Vagina (tissue), 2 donors: ENCODE measurements at places on chromosomes 6 and 20.

DNA sequence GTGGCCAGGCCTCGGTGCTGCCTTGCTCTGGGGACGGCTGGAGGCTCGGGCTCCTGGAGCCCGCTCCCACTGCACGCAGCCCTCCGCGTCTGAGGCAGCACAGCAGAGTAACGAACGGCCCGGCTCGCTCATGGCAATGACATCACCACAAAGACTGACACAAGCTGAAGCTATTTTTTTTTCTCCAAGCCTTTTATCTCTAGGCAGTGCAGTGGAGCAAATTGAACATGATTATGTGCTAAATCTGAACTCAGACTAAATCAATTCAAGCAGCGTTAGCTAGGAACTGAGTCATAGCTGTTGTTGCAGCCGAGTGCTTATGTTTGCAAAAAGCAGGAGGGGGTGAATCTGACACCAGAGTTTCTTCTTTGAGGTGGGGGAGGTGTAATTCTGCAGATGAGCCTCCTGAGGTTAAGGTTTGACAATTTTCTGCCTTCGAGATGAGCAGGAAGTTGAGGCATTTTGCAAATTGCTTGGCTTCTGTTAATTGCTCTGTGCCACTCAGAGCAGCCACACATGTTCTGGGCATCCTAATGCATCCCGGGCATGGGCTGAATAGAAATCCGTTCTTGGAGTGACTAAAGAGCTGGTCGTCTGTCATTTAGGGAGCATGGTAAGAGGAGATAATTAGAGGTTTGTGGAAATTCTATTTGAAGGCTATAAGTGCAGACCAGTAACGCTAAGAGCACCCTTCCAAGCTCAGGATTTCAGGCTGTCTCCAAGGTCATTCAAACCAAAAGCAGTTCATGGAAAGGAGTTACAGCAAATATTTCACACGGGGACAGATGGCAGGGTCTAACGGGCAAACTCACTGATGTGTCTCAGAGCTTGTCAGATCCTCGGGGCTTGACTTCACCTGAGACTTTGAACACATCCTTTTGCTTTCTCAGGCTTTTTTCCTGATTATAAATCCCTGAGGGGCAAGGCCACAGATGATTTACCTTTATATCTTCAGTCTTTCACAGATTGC is 155.1 kb upstream of the ENPP5 start:
- DNase-seq, result no peak

DNA sequence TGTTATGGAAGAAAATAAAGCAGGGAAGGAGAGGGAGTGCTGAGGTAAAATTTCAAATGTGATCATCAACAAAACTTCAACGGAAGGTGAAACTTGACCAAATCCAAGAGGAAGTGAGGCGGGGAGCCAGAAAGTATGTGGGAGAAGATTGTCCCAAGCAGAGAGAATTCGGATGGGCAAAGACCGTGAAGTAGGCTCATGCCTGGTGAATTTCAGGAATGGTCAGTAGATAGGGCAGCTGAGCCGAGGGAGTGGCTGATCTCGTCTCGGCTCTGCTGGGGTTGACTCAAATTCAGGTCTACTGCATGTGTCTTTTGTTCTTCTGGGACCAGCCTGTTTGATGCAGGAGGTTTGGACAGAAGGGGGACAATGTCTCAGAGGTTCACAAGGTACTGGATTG is 7.0 kb upstream of the CSNK2A1 start:
- no peak for DNase-seq

GRCh38 chr6:144265390-144265789 is 19.7 kb upstream of the UTRN start:
- no peak for DNase-seq

GRCh38 chr6:63936399-63936798 is 300.8 kb downstream of the PHF3 start:
- no peak for DNase-seq

- no peak for DNase-seq
Observed at GRCh38 chr20:37359836-37360235, 13.9 kb downstream of the SRC start.

GRCh38 chr6:89669002-89669401 is 30.5 kb upstream of the LYRM2 start:
- DNase-seq, result no peak

GRCh38 chr6:149815788-149816187 is 48.4 kb downstream of the LRP11 start:
- no peak for DNase-seq

GRCh38 chr6:15368873-15369272 is 123.0 kb downstream of the JARID2 start:
- DNase-seq, result no peak

GRCh38 chr6:4543596-4543995 is 232.6 kb upstream of the CDYL start:
- no peak for DNase-seq

DNA sequence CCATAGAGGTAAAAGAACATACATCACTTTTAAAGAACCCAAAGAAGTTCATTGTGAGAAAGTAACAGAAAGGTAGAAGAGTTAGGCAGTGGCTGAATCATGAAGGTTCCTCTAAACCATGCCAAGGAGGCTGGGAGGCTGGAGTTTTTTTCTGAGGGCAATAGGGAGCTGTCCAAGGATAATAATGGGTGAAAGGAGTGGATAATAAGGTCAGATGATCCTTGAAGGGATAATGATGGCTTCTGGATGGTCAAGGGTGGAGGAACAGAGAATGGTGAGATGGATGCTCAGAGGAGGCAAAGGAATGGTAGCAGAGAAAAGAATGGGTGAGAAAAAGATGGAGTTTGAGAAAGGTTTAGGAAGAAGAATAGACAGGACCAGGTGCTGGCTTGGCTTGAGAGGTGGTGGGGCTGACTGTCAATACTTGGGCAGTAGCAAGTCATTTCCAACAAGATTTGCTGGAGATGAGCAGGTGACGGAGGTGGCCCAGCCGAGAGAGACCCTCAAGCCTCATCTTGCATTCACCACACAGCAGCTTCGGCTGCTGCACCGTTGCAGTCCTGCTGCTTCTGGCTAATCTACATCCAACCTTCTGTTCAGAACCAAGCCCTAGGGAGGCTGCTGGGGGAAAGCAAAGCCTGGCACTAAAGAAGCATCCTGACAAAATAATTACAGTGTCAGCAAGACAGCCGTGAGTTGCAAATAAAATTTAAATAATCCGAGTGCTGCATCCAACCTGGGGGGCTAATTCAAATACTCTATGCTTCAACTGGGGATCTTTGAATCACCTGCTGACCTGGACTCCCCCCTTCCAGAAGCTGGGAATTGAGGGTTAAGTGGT is 131.2 kb upstream of the KCNG1 start:
- DNase-seq, result peak; percentile 60

- no peak for DNase-seq
Observed at GRCh38 chr20:57940868-57941522, 231.2 kb upstream of the PMEPA1 start.

DNA sequence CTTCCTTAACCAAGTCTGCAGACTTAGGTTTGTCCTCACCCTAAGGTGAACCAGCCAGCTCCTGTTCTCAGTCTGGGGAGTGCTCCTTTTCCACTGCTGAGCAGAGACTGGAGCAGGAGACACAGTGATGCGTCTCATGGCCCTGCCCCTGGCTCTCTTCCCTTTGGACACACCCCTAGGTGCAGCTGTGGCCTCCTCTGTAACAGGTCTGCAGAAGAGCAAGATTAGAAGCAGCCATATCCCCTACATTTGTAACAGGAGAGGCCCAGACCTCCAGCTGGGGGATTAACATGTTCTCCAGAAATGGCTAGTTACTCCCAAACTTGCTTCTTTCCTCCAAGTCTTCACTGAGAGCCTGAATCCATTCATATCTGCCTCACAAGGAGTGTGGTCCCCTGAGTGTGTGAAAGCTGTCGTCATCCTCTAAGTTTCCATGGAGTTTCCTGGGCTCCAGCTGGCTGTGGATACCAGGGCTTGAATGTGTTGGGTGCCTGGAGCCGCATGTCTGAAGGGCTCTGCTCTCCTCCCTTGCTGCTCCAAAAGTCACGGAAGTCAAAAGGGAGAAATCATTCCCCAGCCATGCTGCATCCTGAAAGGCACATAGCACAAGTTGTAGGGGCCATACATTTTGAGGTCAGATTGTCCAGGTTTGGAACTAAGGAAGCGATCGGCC is 57.7 kb downstream of the PPP1R14C start:
- DNase-seq, result no peak

DNA sequence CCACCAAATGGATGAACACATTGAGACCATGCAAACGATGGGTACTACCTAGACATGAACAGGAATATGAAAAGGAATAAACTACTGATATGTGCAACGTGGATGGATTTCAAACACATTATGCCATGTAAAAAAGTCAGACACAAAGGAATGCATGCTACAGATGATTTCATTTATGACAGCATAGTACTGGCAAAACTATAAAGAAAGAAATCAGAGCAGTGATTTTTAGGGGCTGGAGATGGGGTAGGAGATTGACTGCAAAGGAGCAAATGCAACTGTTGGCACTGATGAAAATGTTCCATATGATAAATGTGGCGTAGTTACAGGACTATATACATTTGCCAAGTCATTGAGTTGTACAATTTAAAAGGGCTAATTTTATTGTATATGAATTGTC is 13.4 kb upstream of the COL12A1 start:
- no peak for DNase-seq

DNA sequence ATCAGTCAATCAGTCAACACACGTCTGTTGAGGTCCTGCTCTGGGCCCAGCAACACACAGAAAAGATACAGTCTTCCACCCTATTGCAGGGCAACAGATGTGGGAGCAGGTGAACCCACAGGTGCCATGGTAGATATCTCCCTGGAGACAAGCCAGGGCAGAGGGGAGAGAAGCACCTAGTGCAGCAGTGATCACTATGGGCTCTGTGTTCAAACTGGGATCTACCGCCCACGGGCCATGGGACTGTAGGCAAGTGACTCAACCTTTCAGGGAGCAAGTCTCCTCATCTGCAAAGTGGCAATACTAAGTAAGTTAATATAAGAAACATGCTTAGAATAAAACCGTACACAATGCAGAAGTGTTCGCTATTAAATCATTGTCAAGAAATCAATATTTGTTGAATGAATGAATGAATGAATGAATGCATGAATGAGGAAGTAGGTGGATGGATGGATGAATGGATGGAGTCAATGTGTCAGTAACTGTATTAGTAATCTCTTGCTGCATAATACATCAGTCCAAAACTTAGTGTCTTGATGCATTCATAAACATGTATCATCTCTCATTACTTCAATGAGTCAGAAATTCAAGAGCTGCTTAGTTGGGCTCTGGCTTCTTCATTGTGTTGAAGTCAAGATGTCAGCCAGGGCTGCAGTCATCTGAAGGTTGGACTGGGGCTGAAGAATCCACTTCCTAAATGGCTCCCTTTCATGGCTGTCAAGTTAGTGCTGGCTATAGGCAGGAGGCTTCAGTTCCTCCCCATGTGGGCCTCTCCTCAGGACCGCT is 31.9 kb upstream of the NFATC2 start:
- no peak for DNase-seq

DNA sequence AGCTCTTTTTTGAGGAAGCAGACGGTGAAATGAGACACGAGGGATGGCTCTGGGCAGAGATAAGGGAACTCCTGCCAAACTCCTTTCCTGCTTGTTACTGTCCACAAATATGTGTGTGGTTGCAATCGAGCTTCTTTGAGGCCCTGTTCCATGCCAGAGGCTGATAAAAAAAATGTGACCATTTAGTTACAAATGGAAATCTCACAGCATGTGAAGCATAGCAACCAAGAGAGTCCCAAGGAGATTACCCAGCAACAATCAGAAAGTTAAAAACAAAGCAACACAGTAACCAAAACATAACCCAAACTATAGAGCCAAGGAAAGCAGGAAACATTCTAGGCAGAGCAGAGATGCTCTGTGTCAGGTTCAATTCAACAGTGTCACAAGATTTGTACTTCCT is 35.4 kb upstream of the HMGN3 start:
- DNase-seq, result no peak

GRCh38 chr20:53738039-53738944 is 144.7 kb upstream of the ZNF217 start:
- DNase-seq, result no peak

- no peak for DNase-seq
Observed at GRCh38 chr6:128963561-128963960, 80.6 kb downstream of the LAMA2 start.

DNA sequence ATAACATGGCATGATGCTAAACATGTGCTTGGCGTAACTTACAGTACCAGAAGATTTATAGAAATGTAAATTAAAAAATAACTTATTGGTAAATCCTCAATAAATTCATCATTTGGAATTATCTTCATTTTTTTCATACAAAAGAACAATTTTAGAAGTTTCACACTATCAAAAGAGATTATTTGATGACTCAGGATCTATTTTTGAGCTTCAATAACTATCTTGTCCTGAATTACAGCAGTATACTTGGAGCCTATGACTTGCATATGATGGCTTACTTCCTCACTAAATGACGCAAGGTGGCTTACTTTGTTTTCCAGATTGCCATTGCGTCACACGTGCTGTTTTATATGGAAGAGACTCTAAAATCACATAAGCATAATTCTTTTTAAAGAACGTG is 49.2 kb downstream of the KHDRBS2 start:
- DNase-seq, result no peak

DNA sequence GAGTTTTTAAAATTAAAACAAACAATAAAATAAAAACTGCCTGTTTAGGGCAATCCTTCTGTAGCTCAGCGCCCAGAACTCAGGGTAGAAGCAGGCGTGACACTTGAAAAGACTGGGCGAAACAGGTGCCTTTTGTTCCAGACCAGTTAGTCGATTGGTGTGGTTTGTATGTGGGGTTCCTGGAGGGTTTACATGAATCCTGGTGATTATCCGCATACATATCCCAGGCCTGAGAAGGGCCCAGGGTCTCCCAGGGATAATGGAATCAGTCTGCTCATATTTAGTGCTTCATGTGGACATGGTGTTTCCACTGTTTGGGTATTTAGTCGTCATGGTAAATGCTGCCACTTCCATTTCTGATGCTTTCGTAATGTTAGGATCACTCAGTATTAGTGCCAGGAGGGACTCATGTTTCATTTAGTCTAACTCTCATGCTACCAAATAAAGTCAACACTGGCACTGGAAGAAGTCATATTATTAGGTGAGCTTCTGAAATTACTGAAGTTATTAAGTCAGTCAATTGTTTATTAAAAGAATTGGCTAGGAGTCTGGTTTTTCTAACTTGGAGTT is 116.5 kb downstream of the SAMD5 start:
- DNase-seq, result no peak

- no peak for DNase-seq
Observed at GRCh38 chr6:5906842-5907241, 99.9 kb downstream of the NRN1 start.

GRCh38 chr6:10968776-10969175 is 75.3 kb downstream of the ELOVL2 start:
- no peak for DNase-seq

DNA sequence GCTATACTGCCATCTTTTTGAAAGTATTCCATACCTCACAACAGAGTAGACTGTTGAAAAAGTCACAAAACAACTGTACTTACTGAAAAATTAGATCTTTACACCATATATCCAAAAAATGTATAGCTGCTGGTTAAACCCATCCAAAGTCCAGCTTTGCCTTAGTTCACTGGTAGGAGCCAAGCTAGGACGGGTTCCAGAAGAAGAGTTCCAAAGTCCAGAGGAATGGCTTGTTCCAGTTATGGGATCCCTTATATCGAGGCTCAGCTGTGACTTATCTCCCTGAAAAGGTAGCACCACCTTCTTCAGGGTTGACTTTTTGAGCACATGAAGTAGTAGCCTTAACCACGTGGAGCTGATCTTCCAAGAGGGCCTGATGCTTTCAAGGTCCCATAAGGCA is 236.3 kb upstream of the FLRT3 start:
- DNase-seq, result no peak

GRCh38 chr6:38499529-38500096 is 140.1 kb downstream of the BTBD9 start:
- DNase-seq, result no peak
